ENCODE measurements at places on chromosomes 13 and 19.

DNA sequence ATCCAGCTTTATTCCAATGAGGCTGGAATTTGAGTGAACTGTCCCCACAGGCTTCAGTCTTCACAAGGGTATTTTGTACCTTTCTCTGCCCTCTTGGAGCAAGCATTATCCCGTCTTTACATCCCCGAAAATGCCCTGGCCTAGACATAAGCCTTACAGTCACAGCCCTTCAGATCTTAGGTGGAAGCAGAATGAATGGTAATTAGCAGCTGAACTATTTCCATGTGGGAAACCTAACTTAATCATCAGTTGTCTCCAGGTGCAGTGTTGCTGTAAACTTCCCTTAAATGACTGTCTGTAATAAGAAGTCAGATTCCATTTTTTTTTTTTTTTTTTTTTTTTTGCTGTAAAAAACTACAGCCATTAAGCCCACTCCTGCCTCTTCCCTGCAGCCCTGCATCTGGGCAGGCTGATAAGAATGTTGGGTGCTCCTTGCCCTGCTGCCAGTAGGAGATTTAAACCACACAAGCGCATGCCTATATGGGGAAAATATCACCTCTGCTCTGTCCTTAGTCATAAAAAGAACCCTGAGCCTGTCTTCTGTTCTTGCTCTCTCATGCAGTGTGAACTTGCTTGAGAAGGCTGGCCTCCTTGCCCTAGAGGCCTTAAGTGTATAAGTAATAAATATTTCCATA lies 426.8 kb upstream of the SLITRK5 start:
- DNase-seq, result no peak

- DNase-seq, result no peak
Observed at GRCh38 chr13:41312176-41312500, 1.1 kb downstream of the NAA16 start.

- DNase-seq, result no peak
Observed at GRCh38 chr19:54373781-54374631, 9.3 kb upstream of the LAIR1 start.

DNA sequence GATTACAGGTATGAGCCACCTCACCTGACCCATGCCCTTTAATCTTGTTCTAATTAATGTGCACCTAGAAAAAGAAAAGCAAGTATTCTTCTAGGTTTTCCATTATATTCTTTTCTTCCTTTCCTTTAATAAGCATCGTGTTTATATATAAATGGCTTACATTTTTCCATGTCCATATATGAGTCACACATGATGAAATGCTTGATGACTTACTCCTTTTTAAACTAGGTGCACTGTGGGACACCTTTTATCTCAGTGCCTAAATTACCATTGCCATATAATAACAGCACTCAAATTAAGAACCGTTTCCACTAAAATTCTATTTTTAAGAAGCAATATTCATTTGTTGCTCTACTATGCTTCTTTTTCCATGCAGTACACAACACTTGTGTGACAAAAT lies 363.3 kb downstream of the LIG4 start:
- no peak for DNase-seq

GRCh38 chr19:47539747-47540311 lies 25.0 kb upstream of the NAPA start:
- no peak for DNase-seq

All from islet precursor cell (in vitro differentiated cells).